Mesothelial cell of epicardium (in vitro differentiated cells): ENCODE measurements at places on chromosomes 11 and 22.

DNA sequence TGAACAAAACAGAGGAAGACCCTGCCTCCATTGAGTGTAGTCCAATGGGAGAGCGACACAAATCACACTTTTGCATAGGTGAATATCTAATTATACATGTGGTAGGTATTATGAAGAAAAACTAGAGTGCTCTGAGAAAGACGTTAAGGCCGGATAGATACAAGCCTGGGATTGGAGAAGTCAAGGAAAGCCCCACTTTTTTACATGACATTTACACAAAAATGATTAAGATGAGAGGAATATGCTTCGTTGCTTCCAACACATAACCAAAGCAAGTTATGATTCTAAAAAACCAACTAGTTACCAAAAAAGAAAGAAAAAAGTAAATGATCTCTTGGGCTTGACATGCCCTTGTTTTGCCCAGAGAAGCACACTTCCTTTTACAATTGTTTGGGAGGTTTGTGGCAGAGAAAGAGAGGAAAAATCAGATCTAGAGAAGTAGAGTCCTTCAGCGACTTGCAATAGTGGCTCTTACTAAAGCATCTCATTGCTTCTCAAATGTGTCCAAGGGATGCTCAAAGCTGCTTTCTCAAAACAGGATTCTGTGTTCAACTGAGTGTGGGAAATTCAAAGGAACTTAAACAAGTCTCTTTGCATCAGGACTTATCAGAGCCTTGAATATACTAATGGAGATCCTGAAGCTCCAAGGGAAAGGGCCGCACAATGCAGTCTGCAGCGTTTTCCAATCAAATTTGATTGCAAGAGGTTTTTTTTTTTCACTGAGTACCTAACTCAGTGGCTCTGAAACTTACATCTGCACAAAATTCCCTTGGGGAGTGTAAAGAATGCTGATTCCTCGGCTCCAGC lies 38.8 kb downstream of the FLI1 start:
- DNase-seq, result no peak
- no peak overlapping the region for H3K4me3 ChIP-seq
- H3K27me3 ChIP-seq, result peaks cover 44% of the 10 kb centered on the region
- H3K27ac ChIP-seq, result no peak overlapping the region
- H3K36me3 ChIP-seq, result no peaks in the 10 kb centered on the region

DNA sequence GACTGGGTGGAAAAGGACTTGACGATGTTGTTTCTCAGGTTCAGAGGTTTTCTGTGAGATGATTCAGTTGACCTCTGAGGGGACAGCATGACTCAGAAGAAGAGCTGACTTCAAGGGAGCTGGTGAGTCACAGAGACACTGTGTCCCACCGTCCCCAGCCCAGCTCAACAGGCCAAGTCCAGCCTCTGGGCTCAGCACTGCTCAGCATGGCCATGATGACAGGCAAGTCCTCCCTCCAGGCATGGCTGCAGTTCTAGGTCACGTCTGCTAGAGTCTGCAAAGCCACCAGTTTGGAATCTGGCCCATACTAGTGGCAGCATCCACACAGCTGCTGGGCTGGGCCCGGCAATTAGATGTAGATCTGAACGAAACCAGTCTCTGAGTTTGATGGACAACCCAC lies 12.9 kb downstream of the TRIM29 start:
- DNase-seq, result no peak
- H3K4me3 ChIP-seq, result no peak overlapping the region
- peaks cover 35% of the 10 kb centered on the region for H3K27me3 ChIP-seq
- H3K4me1 ChIP-seq, result peaks cover 22% of the 10 kb centered on the region
- no peaks in the 10 kb centered on the region for H3K36me3 ChIP-seq

DNA sequence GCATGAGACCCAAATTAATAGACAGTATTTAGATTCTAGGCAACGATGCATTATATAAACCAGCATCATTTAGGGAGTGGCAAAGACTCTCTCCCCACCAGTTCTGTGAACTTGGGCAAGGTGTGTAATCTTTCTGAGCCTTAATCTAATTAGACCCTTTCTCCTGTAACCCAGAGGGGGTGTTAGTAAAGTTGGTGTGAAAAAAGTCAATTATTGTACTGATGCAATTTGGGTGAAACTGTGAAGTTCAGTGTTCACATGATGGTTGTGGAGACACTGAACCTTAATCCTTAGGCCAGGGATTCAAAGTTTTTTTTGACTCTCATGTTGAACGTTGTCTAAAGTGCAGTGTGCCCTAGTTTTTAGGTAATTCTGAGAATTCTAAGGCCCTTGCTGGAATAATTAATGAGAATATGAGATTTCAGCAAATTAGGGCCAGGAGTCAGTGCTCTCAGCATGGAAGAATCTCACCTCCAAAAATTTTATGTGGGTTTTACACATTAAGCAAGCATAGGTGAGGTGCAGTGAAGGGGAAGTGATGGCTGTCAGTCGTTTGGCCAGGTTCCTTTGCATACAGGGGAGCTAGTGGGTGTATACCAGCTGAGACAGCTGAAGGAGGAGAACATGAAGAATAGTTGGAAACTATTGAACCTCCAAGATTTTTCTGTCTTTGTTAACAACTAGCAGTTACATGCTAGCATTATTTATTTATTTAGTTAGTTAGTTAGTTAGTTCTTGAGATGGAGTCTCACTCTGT lies 94.2 kb downstream of the PTPRJ start:
- DNase-seq, result no peak
- no peak overlapping the region for H3K4me3 ChIP-seq
- no peaks in the 10 kb centered on the region for H3K36me3 ChIP-seq
- H3K27me3 ChIP-seq, result no peaks in the 10 kb centered on the region
- H3K27ac ChIP-seq, result no peak overlapping the region

DNA sequence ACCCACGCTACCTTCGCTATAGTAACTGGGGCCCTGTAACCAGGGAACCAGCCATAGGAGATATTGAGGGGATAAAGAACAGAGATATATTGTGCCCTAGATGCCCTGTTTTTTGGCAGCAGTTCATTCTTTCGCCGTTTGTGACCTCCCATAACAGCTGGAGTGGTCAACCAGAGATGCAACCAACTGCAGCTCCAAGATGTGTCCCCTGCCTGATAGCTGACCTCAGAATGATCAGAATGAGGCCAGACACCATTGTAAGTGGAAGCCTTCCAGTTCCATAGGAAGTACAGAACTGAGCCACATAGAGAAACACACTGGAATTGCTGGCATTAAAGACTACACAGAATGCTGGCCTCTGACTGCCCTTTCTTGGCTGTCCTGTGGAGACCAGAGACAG lies 39.2 kb downstream of the P4HA3 start:
- no peaks in the 10 kb centered on the region for H3K27me3 ChIP-seq
- H3K4me1 ChIP-seq, result peaks cover 17% of the 10 kb centered on the region
- DNase-seq, result no peak
- no peaks in the 10 kb centered on the region for H3K36me3 ChIP-seq

GRCh38 chr11:44978961-44979331 lies 28.3 kb upstream of the TP53I11 start:
- H3K4me1 ChIP-seq, result peaks cover 4% of the 10 kb centered on the region
- no peak overlapping the region for H3K27ac ChIP-seq
- no peaks in the 10 kb centered on the region for H3K36me3 ChIP-seq
- DNase-seq, result no peak

DNA sequence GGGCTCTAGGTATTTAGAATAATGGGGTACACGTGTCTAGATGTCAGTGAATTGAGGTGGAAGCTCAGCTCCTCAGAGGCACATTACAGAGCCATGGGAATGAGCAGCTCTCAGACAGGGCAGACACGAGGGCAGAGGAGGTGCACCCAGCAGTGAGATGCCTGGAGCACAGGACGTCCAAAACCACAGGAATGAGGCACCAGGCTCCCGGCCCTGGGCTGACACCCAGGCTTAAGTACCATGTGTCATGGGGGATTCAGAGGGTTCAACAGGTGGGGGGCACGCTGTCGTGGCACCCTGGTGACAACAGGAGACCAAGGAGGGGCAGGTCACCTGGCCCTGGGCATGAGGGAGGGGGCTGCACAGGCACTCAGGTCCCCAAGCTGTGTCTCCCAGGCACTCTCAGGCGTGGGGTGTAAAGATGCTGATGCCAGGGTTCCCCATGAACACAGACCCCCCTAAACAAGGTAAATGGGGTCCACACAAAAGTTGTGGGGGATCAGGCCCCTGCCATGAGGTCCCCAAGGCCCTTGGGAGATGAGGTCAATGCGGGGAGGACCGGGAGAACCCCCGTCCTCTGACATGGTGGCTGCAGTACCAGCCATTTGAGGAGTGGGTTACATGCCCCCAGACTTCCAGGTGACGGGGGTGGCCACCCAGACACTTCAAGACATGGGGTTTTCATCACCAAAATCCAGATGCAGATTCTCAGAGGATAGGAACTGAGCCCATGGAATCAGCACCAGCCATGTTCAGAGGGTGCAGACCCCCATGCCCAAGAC lies 5.6 kb upstream of the SYT8 start:
- no peaks in the 10 kb centered on the region for H3K36me3 ChIP-seq
- no peaks in the 10 kb centered on the region for H3K27me3 ChIP-seq
- H3K4me1 ChIP-seq, result peaks cover 57% of the 10 kb centered on the region
- H3K27ac ChIP-seq, result no peak overlapping the region
- H3K4me3 ChIP-seq, result no peak overlapping the region
- no peak for DNase-seq

DNA sequence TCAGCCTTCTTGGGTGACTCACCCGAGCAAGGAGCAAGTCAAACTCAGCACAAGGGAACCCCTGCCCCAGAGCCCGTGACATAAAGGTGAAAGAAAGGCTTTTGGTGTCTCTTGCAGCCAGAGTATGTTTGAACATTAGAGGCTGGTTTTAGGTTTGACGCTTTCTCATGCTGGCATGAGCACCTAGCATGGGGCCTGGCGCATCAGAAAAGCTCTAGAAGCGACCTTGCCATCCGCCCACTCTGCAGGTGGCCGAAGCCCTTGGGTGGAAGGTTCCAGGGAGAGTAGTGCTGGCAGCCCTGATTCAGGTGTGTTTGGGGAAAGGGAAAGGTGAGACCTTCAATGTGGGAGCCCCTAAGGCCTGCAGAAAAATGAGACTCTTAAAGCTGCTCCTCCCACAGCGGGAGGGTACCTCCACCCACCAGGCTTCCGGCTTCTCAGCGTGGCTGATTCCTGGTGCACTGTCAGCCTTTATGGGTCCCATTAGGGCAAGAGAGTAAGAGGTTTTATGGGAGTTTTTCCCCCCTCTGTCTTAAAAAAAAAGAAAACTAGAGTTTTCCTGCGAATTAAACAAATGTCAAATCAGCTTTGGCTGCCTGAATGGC lies 88.4 kb downstream of the GRIK4 start:
- H3K4me1 ChIP-seq, result no peaks in the 10 kb centered on the region
- no peak overlapping the region for H3K27ac ChIP-seq
- no peak overlapping the region for H3K4me3 ChIP-seq
- no peaks in the 10 kb centered on the region for H3K36me3 ChIP-seq
- DNase-seq, result no peak
- H3K27me3 ChIP-seq, result peaks cover 30% of the 10 kb centered on the region

DNA sequence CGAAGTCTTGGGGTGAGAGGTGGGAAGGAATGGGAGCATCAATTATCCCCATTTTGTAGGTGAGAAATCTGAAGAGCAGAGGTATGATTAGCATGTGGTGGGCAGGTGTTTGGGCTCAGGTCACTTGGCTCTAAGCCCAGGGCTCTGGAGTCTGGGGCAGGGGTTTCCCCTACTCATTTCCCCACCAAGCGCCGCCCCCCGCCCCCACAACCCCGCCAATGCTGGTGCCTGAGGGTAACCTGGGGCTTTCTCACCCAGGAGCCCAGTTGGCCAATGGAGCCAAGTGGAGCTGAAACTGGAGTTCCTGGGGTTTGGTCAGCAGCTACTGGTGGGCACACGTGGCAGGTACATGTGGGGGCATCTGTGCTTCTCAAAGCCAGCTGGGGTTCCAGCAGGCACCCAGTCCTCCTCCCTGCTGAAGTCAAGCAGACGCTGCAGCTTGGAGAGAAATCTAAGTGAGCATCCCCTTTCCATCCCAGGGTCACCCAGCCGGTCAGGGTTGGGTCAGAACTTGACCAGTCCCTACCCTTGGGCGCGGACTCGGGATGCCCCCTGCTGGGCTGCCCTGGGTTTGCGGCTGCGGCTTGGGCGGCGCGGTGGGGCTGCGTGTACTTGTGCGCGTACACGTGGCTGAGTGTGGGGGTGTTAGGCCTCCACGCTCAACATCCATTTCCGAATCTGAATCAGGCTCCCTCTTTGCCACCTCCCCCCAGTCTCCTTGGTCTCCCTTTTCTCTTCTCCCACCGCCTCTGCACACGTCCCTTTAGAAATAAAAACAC lies 1.7 kb upstream of the CHRM1 start:
- peak overlapping the region; percentile 59 for H3K4me3 ChIP-seq
- H3K4me1 ChIP-seq, result peaks cover 47% of the 10 kb centered on the region
- peaks cover 58% of the 10 kb centered on the region for H3K27me3 ChIP-seq
- no peak for DNase-seq
- no peaks in the 10 kb centered on the region for H3K36me3 ChIP-seq

GRCh38 chr11:122235615-122236014 lies 119.6 kb upstream of the BLID start:
- peaks cover 2% of the 10 kb centered on the region for H3K4me1 ChIP-seq
- no peaks in the 10 kb centered on the region for H3K27me3 ChIP-seq
- DNase-seq, result no peak
- H3K36me3 ChIP-seq, result peaks cover 5% of the 10 kb centered on the region
- H3K27ac ChIP-seq, result no peak overlapping the region

GRCh38 chr22:25119609-25120008 lies 80.0 kb upstream of the CRYBB3 start:
- H3K4me3 ChIP-seq, result no peak overlapping the region
- DNase-seq, result no peak
- H3K27ac ChIP-seq, result peak overlapping the region; percentile 96
- peaks cover 27% of the 10 kb centered on the region for H3K4me1 ChIP-seq
- peaks cover 16% of the 10 kb centered on the region for H3K36me3 ChIP-seq

DNA sequence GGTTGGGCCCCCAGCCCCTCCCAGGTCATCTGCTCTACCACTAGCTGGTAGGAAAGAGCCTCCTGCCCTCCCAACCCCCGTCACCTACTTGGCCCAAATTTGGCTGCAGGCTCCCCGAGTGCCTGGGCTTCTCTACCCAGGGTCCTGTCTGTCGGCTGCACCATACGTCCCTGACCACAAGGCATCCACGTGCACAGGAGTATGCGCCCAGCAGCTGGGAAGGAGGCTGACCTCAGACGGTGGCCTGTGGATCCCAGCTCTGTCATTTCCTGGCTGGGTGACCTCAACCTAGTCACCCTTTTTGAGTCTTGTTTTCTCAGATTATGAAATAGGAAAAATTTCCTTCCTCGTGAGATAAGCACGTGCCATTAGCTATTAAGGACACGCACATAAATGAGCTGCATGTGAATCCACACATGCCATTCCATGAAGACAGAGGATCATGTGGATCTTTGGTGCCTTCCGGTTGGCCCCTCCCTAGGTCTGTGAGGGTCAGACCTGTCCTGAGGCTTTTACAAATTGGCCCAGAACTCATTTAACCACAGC lies 13.7 kb downstream of the CYB561A3 start:
- H3K36me3 ChIP-seq, result peaks cover 6% of the 10 kb centered on the region
- no peaks in the 10 kb centered on the region for H3K27me3 ChIP-seq
- H3K4me1 ChIP-seq, result no peaks in the 10 kb centered on the region
- no peak overlapping the region for H3K4me3 ChIP-seq
- no peak overlapping the region for H3K27ac ChIP-seq
- DNase-seq, result no peak

- no peak for DNase-seq
- H3K36me3 ChIP-seq, result peaks cover 6% of the 10 kb centered on the region
- H3K27me3 ChIP-seq, result no peaks in the 10 kb centered on the region
- H3K27ac ChIP-seq, result peak overlapping the region; percentile 14
- peaks cover 47% of the 10 kb centered on the region for H3K4me1 ChIP-seq
Measured at GRCh38 chr11:111731821-111732220, 34.4 kb downstream of the PPP2R1B start.
